ENCODE measurements at places on chromosomes 5 and 9.

- DNase-seq: no peak
Observed at GRCh38 chr9:136907011-136907914, 20.9 kb downstream of the TRAF2 start.

- DNase-seq: no peak
Observed at GRCh38 chr9:18428661-18429060, 45.3 kb upstream of the ADAMTSL1 start.

DNA sequence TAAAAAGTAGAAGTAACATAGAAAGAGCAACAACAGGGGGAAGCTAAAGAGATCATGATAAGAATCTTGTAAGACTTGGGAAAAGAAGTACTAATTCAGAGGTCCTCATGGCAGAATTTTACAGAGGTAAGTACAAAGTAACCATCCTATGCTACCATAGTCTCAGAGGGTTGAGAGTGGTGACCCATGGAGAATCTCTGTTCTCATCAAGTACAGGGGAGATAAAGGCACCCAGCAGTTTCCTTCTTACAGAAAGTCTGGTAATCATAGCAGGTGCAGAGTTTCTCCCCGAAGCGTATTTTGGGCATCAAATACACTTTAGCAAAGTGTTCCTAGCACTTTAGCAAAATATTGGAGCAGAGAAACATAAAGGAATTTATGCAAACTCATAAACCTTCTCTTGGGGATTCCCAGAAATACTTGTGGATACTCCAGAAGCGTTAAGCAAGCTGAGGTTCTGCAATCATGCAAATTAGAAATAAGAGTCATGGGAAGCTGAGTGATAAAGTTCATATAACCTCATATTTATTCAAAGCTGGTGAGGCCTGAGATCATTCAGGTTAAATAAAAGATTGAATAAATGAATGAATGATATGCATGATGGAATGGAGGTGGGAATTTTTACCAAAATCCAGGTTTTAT lies 101.0 kb upstream of the SMC2 start:
- DNase-seq: no peak

- no peak for DNase-seq
Observed at GRCh38 chr5:6464441-6464840, 15.8 kb downstream of the UBE2QL1 start.

GRCh38 chr5:146751781-146752401 lies 126.7 kb downstream of the PPP2R2B start:
- DNase-seq: no peak

DNA sequence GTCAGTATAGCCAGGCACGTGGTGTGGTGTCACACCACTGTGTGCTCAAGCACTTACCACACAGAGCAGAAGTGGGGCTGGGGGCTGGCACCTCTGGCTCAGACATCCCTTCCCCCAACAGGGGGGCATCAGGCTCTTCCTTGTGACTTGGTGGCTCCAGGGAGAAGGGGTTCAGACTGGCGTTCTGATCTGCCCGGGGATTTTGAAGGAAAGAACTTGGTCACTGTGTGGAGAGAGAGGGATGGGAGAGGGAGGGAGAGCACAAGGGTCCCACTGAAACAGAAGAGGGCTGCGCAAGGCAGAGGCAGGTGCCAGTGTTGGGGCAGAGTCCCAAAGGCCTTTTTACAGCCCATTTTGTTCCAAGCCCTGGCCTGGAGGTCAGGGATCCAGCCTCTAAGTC lies 109.7 kb upstream of the ALDH1B1 start:
- no peak for DNase-seq

GRCh38 chr5:113378959-113379541 lies 55.7 kb downstream of the TSSK1B start:
- peak; percentile 42 for DNase-seq

- DNase-seq: no peak
Observed at GRCh38 chr5:29935371-29935770, 1258.1 kb upstream of the CDH6 start.

GRCh38 chr9:134210511-134210907 lies 46.1 kb upstream of the RNU6ATAC start:
- DNase-seq: no peak

DNA sequence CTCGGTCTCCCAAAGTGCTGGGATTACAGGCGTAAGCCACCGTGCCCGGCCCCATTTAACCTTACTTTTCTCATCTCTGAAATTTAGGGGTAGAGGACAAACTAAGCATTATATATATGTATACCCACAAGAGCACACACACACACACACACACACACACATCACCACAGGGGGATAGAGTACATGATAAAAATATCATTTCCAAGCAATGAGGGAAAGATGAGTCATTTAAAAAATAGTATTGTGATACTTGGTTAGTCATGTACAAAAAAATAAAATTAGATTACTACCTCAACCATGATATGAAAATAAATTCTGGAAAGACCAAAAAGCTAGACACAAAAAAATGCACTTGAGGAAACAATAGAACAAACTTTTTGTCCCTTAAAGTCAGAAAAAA lies 67.2 kb downstream of the CDH18 start:
- no peak for DNase-seq

DNA sequence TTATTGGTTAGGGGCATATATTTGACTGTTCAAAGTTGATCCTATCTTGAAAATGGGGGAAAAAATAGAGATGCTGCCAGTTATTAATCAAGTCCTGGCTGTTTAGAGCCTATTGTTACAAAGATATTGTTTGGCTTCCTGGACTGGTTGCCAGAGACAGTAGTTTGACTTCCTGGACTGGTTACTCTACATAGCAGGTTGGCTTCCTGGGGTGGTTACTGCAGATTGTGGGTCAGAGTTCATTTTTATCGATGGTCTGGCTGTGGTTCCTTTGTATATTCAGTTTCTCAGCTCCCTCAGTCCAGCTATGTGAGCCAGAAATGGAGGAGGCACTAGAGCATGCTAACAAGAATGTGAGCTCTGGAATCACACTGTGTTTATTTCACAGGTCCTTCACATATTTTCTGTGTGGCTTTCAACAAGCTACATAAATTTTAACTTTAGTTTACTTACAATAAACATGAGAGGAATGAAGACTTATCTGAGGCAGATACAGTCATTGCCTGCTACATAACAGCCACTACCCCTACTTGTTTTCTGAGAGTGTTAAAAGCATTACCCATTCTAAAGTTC lies 137.6 kb downstream of the TRPM3 start:
- DNase-seq: no peak

GRCh38 chr9:73609381-73609780 lies 457.7 kb downstream of the ANXA1 start:
- no peak for DNase-seq

GRCh38 chr5:4027088-4027734 lies 431.6 kb downstream of the IRX1 start:
- no peak for DNase-seq

- DNase-seq: no peak
Observed at GRCh38 chr5:102933721-102934459, 178.8 kb downstream of the PAM start.

GRCh38 chr9:90684106-90684505 lies 41.5 kb upstream of the DIRAS2 start:
- DNase-seq: no peak

GRCh38 chr9:129068990-129069861 lies 11.7 kb upstream of the DOLPP1 start:
- DNase-seq: no peak

DNA sequence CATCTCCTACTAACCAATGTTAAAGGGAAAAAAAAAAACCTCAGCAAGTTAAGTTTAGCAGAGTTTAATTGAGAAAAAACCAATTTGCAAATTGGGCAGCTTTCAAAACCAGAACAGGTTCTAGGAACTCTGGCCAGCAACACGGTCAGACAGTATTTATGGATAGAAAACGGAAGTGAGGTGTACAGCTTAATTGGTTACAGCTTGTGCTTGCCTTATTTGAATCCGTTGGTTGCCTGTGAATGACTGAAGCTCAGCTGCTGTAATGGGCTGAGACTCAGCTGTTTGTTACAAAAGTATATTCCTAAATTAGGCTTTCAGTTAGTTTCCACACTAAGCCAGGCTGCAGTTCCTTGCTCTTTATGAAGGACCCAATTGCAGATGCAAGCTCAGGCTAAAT lies 217.0 kb downstream of the SREK1 start:
- DNase-seq: no peak

GRCh38 chr5:38615042-38615441 lies 58.6 kb upstream of the LIFR start:
- DNase-seq: no peak

GRCh38 chr5:130727830-130728229 lies 437.2 kb downstream of the HINT1 start:
- DNase-seq: no peak

DNA sequence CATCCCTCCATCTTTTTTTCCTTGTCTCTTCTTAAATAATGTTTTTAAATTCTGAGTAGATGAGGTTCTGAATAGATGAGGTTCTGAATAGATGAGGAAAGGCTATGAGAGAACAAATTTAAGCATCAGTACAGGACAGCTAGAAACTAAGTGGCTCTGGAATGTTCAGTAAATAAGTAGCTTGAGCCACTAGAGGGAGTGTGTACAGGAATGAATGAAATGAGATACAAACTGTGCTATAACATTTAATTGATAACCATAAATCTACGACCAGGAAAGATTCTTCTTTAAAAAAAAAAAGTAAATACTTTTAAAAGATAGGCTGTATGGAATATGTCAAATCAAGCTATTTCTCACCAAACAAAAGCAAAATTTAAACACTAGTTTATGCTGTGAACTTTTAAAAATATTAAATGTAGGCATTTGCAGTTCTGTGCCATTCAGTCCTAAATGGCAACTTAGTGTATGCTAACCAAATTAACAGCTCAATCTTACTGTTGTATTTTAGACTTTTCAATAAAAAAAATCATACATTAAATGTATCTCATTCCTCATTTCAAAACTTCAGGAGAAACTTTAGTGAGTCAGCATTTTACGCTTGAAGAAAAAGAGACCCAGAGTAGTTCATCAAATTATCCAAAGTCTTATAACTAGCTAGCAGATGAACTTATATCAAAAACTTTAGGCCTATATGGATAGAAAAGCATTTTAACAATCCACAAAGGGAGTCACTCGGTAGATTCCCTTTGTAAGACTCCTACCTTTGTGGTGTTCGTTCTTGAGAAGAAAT lies 70.4 kb upstream of the SNX2 start:
- DNase-seq: no peak

DNA sequence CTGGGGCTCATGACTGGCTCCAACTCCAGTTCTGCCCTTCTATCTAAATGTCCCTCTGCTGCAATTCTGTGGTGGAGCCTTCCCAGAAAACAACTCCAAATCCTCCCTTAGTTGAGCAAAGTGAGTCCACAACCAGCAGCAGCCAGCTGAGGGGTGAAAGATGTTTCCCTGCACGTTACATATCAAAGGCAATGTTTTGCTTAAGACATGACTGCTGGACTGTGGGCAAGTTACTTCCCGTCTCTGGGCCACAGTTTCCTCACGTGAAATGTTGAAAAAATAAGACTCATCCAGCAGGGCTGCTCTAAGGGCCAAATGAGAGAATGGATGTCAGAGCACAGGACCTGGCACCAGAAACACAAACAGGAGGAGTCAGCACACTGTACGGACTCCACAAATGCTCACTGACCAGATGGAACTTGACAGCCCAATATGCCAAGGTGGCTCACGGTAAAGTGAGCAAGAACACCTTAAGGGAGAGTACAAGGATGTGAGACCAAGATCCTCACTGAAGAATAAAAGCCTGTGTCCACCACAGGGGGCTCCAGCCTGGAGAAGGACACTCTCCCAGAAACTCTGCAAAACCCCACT lies 138.4 kb upstream of the ABCA1 start:
- no peak for DNase-seq

- DNase-seq: no peak
Observed at GRCh38 chr5:6281818-6282217, 96.5 kb downstream of the MED10 start.

DNA sequence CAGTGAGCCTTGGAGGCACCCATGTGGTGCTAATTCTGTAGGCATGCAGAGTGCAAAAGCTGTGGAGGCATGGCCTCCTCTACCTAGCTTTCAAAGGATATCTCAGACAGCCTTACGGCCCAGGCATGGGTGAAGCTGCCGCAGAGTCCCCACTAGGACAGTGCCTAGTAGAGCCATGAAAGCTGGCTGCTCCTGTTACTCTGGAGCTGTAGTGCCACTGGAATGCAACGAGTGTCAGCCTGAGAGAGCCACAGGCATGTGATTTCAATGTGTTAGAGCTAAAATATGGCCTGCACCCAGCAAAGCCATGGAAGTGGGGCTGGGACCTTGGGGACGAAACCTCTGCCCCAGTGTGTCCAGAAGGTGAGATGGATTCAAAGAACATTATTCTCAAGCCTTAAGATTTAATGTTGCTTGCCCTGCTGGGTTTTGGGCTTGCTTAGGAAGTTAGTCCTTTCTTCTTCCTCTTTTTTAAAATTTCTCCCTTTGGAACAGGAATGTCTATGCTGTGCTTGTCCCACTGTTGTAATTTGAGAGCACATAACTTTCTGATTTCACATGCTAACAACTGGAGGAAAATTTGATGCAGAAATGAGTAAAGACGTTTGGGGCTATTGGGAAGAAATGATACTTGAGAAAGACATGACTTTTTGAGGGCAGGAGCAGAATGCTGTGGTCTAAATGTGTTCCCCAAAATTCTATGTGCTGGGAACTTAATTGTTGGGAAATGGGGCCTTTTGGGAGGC lies 298.4 kb downstream of the PSAT1 start:
- no peak for DNase-seq

DNA sequence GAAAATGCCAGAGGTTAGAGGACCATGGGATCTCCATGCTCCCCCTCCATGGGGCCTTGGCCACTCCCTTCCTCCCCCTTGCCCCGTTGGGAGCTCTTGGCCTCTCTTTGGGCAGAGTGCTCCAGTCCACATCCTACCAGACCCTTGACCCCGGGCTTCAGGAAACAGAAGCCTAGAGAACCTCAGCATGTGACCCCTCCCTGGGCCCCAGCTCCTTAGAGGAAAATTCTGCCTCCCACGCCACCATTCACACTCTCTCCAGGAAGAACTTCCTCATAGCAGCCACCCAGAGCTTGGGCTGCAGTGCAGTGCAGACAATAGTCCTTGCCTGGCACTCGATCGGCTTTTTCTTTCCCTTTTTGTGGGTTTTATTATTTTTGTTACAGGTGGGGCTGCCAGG lies 6.0 kb downstream of the LHX6 start:
- no peak for DNase-seq

- no peak for DNase-seq
Observed at GRCh38 chr9:94511134-94511954, 43.5 kb upstream of the PCAT7 start.

- DNase-seq: no peak
Observed at GRCh38 chr5:158988987-158989730, 110.6 kb downstream of the EBF1 start.

GRCh38 chr5:10339058-10339811 lies 14.3 kb upstream of the MARCHF6 start:
- DNase-seq: no peak

GRCh38 chr5:163260961-163261360 lies 176.4 kb upstream of the CCNG1 start:
- no peak for DNase-seq

DNA sequence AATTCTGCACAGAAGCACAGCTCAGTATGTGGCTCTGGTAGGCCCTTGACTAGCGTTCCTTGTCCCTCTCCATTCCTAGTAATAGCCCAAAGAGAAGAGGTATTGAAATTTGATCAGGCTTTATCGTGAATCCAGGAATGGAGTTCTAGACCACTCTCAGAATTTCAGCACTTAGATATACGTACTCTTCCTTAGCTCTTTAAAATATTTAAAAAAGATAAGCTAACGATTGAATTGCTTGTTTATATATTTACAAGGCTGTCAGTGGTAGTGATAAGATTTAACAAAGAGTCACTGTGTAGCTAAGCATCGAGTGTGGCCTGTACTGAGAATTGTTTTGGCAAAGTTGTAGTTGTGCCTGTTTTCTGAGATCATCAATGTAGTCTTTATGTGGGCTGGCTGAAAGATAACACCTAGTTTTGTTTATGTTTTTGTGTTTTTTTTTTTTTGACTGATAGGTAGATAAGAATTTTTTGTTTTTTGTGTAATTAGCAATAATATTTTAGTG lies 2.5 kb downstream of the KIAA1958 start:
- DNase-seq: no peak

- DNase-seq: no peak
Observed at GRCh38 chr5:87229780-87230179, 37.9 kb upstream of the RASA1 start.

All from urinary bladder (tissue), 4 donors.